ENCODE measurements at places on chromosomes 11 and 22. TPM values are rescaled to one million over a fixed set of nuclear protein-coding genes. Genes with fewer than 3 reads are reported as not detected.

Gene ENTHD1
- total RNA-seq: 0.46 TPM

Gene LRRC10B
- not detected for total RNA-seq

Gene ANGPTL5
- total RNA-seq: not detected

- H3K27me3 ChIP-seq: peaks cover 48% of the 10 kb centered on the region
- no peak overlapping the region for H3K27ac ChIP-seq
- peaks cover 8% of the 10 kb centered on the region for H3K4me1 ChIP-seq
- H3K4me3 ChIP-seq: no peak overlapping the region
These were observed 5.3 kb downstream of the NCAM1 start for GRCh38 chr11:112966561-112966960.

- H3K27ac ChIP-seq: no peak overlapping the region
- no peaks in the 10 kb centered on the region for H3K36me3 ChIP-seq
- H3K4me1 ChIP-seq: no peaks in the 10 kb centered on the region
These were observed 33.8 kb downstream of the RASSF10 start for GRCh38 chr11:13042873-13043342.

DNA sequence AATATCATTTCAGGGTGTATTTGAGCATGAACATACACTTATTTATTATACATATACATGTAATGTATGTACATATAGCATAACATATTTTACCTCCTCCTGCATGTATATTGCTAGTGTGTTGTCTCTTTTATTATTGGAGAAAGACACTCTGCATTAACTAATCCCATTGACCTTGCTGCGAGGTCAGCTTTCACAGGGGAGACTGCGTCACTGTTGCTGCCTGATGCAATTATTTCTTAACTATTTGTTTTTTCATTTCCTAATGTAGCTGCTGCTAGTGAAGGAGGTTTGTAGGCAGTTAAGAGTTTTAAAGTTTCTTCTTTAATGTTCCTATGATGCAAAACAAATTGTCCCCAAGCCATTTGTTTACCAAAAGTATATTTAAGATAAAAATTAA is 185.4 kb upstream of the CNTN5 start:
- H3K4me3 ChIP-seq: no peak overlapping the region
- H3K36me3 ChIP-seq: no peaks in the 10 kb centered on the region
- no peaks in the 10 kb centered on the region for H3K4me1 ChIP-seq
- no peak for DNase-seq

- no peak overlapping the region for H3K27ac ChIP-seq
- peaks cover 41% of the 10 kb centered on the region for H3K27me3 ChIP-seq
- no peak overlapping the region for H3K4me3 ChIP-seq
These were observed 11.0 kb upstream of the GRIK4 start for GRCh38 chr11:120500414-120501071.

DNA sequence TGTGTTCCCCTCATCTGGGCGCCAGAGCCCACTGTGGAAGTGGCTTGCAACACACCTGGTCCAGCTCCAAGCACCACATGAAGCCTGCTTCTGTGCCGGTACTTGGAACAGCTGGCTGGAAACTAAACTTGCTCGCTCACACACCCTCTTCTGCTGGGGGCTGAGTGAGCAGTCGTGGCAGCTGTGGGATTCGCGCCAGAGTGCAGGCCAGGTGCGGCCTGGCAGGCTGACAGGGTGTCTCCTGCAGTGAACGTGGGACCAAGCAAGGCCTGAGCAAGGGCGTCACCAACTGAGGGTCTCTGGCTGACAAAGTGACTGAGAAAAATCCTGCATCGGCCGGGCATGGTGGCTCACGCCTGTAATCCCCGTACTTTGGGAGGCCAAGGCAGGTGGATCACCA is 15.2 kb downstream of the SMC1B start:
- H3K4me1 ChIP-seq: no peaks in the 10 kb centered on the region
- no peak overlapping the region for H3K27ac ChIP-seq
- no peaks in the 10 kb centered on the region for H3K36me3 ChIP-seq
- H3K27me3 ChIP-seq: no peaks in the 10 kb centered on the region

GRCh38 chr11:82927264-82927880 is 25.8 kb downstream of the DDIAS start:
- H3K27me3 ChIP-seq: no peaks in the 10 kb centered on the region
- no peak overlapping the region for H3K4me3 ChIP-seq
- H3K27ac ChIP-seq: no peak overlapping the region
- peaks cover 4% of the 10 kb centered on the region for H3K36me3 ChIP-seq
- H3K4me1 ChIP-seq: peaks cover 29% of the 10 kb centered on the region

DNA sequence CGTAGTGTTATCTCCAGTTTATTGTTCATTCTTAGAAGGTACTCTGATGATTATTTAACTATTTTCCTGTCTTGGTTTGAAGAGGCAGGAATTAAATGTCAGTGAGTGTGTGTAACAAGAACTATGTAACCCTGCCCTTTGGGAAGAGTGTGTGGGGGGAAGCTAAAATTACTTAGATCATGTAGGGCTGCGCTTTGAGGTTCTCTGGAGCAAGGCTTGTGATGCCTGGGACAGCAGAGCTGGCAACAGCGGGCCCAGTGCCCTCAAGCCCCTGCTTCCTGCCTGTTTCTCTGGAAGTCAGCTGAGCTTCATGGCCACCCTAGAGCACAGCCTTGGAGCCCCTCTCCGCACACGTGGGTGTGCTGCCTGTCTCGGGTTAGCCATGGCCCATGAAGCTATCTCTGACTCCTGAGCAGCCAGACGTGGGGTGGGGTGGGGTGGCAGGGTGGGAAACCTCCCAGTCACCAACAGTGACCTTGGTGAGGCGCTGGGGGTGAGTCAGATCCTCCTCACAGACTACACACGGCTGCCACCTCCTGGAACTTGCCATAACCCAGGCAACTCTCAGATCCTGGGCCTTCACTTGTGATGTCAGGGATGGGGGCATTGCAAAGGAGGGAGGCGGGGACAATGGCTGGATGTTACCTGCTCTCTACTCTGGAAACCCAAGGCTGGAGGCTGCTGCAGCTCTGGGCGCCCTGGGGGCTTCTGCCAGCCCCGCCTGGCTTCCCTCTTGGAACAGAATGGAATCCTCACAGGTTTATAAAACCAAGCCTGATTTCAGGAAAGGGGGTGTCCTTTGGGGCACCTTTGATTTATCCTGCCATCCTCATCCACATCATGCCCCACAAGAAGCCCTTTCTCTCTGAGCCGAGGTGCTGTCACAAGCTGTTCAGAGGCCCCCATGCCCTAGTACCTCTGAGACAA is 88.6 kb downstream of the SNX19 start:
- H3K27ac ChIP-seq: no peak overlapping the region
- H3K4me3 ChIP-seq: no peak overlapping the region
- H3K27me3 ChIP-seq: no peaks in the 10 kb centered on the region
- peak; percentile 16 for DNase-seq
- no peaks in the 10 kb centered on the region for H3K36me3 ChIP-seq

- H3K27me3 ChIP-seq: no peaks in the 10 kb centered on the region
- H3K4me3 ChIP-seq: no peak overlapping the region
- H3K27ac ChIP-seq: no peak overlapping the region
- H3K4me1 ChIP-seq: peaks cover 3% of the 10 kb centered on the region
These were observed 4.0 kb downstream of the PYGM start for GRCh38 chr11:64755681-64756361.

- peak overlapping the region; percentile 28 for H3K27ac ChIP-seq
- DNase-seq: no peak
- H3K4me3 ChIP-seq: no peak overlapping the region
- H3K4me1 ChIP-seq: no peaks in the 10 kb centered on the region
These were observed 54.9 kb downstream of the ME3 start for GRCh38 chr11:86617502-86617901.

GRCh38 chr22:47251911-47252310 is 489.5 kb downstream of the TBC1D22A start:
- H3K27me3 ChIP-seq: peaks cover 21% of the 10 kb centered on the region
- DNase-seq: no peak
- H3K27ac ChIP-seq: no peak overlapping the region
- no peaks in the 10 kb centered on the region for H3K4me1 ChIP-seq
- no peaks in the 10 kb centered on the region for H3K36me3 ChIP-seq

- peaks cover 23% of the 10 kb centered on the region for H3K4me1 ChIP-seq
- H3K36me3 ChIP-seq: no peaks in the 10 kb centered on the region
- no peak overlapping the region for H3K27ac ChIP-seq
- peak; percentile 36 for DNase-seq
- H3K27me3 ChIP-seq: peaks cover 14% of the 10 kb centered on the region
These were observed 4.2 kb downstream of the GAL3ST3 start for GRCh38 chr11:66044757-66045156.

DNA sequence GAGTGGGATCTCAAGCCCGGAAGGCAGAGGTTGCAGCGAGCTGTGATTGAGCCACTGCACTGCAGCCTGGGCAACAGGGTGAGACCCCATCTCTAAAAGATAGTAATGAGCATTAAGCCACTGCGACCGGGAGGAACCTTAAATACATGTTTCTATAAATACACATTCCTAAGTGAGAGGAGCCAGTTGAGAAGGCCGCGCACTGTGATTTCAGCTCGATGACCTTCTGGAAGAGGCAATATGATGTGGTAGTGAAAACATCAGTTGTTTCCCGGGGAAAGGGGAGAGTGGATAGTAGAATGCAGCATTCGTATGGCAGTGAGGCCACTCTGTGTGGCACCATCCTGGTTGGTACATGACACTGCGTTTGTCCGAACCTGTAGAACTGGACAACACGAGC is 18.0 kb downstream of the PTDSS2 start:
- no peaks in the 10 kb centered on the region for H3K27me3 ChIP-seq
- no peak overlapping the region for H3K4me3 ChIP-seq
- no peak for DNase-seq
- H3K27ac ChIP-seq: no peak overlapping the region
- H3K4me1 ChIP-seq: peaks cover 4% of the 10 kb centered on the region

DNA sequence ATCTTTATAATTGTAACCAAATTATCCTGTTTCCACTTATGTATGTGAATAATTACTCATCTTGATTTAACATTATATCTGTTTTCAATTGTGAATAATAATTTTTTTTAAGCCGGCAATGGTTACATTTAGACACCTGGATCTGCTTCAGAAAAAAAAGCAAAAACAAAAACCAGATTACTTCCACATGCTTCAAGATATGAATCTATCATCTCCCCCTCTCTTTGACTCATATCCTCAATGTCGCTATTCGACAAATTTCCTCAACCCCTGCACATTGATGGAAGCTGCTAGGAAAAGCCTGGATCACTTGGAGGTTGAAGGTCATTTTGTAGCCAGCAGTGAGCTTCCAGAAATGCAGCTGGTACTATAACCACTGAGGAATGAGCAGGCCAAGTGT is 42.7 kb downstream of the SLC1A2 start:
- no peaks in the 10 kb centered on the region for H3K36me3 ChIP-seq
- no peak for DNase-seq
- peaks cover 14% of the 10 kb centered on the region for H3K4me1 ChIP-seq
- no peak overlapping the region for H3K27ac ChIP-seq
- H3K27me3 ChIP-seq: peaks cover 6% of the 10 kb centered on the region
- no peak overlapping the region for H3K4me3 ChIP-seq

Measured in activated T-cell treated with anti-CD3 and anti-CD28 coated beads, Interleukin-2, amount 50 U/mL, for 72 hours (primary cell).